ENCODE measurements at places on chromosomes 12 and 14.
A peak's percentile ranks its signal among the peaks of the same experiment; 100 is the strongest.

DNA sequence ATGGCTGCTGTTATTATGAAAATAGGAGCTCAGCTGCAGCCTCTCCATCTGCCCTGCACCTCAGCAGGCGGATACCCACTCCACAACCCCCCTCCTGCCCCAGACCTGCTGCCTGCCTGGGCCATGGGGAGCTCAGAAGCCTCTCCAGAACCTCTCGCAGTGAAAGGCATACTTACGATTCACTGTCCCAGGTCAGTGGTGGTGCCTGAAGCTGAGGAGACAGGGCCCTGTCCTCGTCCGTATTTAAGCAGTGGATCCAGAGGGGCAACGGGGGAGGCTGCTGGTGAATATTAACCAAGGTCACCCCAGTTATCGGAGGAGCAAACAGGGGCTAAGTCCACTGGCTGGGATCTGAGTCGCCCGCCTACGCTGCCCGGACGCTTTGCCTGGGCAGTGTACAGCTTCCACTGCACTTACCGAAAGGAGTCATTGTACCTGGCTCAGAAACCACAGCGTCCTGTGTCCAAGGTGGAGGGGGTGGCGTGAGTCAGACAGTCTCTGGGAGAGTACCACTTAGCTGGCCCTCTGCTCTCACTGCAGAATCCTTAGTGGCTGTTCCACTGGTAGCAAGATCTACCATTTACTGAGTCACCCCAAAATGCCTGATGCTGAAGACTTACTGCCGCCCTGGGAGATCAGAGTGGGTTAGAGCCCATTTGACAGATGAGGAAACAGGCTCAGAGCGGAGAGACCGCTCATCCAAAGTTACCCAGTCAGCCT lies at the start of gene SERPINA1:
SERPINA1 (minus strand) TSS at position 219 of the 720 bp plus-strand sequence. CDS start 5,365 bp downstream, outside the sequence.
- no peak for DNase-seq

- no peak for DNase-seq
Observed at GRCh38 chr12:114998750-114999128, 314.8 kb upstream of the TBX3 start.

- no peak for DNase-seq
Observed at GRCh38 chr12:83665634-83666218, 979.0 kb downstream of the TMTC2 start.

- peak; percentile 7 for DNase-seq
Observed at GRCh38 chr14:45664668-45665356, 411.8 kb upstream of the MIS18BP1 start.

- DNase-seq: no peak
Observed at GRCh38 chr14:22448905-22449599, 140.0 kb downstream of the DAD1 start.

All from hematopoietic multipotent progenitor cell treated with erythropoietin and hydrocortisone succinate and interleukin-3 and kit ligand, for 4 days (in vitro differentiated cells).